ENCODE measurements at places on chromosomes 1 and 21. TPM values are rescaled to one million over a fixed set of nuclear protein-coding genes. Genes with fewer than 3 reads are reported as not detected.

ST6GALNAC3 gene
- 4.1 TPM for total RNA-seq

XCL2 gene
- not detected for total RNA-seq

CRYAA gene
- total RNA-seq = not detected

GNAT2 gene
- total RNA-seq = not detected

UFC1 gene
- total RNA-seq = 59.6 TPM

TMEM82 gene
- total RNA-seq = not detected

IL6R gene
- 11.7 TPM for total RNA-seq

NDUFS2 gene
- 92.4 TPM for total RNA-seq

FAM110D gene
- 0.79 TPM for total RNA-seq

FCRL5 gene
- not detected for total RNA-seq

RAB3GAP2 gene
- 33.0 TPM for total RNA-seq
